ENCODE measurements at places on chromosomes 16 and 17.

GRCh38 chr17:50953518-50953830 lies 87.3 kb upstream of the TOB1 start:
- no peak for DNase-seq

- no peak for DNase-seq
These were observed 27.7 kb upstream of the CBX4 start for GRCh38 chr17:79866791-79867518.

DNA sequence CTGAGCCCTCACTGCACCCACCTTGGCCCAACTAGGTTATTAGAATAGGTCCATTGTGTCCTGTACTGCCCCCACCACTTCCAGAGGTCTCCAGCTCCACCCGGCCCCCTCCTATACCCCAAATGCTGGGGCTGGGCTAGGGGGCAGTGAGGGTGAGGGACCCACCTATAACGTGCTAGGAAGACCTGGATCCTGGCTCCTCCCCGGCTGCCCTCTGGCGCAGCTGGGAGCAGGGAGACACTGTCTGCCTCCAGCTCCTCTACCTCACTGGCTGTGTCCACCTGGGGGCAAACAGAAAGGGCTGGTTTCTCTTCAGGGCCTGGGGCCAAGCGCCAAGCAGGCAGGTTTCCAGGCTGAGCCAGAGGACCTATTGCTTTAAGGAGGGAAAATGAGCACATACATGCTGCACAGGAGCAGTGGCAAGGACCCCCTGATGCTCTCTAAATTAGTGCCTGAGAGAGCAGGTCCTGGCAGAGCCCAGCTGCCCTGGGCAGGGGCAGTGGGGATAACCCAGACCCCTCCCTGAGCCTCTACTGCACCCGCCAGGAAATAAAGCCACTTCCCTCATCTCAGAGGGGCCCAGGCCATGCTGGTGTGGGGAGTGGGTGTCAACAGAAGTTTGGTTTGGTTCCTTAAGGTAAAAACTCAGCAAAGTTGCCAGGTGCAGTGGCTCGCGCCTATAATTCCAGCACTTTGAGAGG lies 12.2 kb downstream of the TSPOAP1 start:
- DNase-seq, result no peak

DNA sequence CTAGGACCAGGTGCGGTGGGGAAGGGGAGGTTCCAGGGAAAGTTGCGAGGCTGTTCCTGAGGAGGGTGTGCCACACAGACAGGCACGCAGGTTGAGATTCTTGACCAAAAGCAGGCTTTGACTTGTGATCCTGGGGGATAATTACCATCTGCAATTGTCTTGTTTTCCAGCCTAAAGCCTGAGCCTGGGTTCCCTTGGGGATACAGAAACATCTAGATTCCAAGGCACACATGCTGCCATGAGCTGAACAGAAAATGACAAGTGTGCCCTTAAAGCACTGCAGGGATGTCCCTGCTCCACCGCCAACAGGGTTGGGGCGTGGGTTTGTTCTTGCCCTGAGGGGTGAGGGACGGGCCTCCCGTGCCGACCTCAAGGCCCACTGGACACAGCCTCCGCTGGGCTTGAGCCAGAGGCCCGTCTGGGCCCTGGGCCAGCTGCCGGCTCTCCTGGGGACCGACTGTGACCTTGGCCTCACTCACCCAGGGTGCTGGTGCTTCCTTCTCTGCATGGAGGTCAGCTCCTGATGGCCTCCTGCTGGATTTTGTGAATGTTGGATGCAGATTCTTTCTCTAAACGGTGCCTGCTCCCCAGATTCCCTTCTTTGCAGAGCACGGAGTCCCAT lies 14.0 kb downstream of the CA5A start:
- peak; percentile 31 for DNase-seq

DNA sequence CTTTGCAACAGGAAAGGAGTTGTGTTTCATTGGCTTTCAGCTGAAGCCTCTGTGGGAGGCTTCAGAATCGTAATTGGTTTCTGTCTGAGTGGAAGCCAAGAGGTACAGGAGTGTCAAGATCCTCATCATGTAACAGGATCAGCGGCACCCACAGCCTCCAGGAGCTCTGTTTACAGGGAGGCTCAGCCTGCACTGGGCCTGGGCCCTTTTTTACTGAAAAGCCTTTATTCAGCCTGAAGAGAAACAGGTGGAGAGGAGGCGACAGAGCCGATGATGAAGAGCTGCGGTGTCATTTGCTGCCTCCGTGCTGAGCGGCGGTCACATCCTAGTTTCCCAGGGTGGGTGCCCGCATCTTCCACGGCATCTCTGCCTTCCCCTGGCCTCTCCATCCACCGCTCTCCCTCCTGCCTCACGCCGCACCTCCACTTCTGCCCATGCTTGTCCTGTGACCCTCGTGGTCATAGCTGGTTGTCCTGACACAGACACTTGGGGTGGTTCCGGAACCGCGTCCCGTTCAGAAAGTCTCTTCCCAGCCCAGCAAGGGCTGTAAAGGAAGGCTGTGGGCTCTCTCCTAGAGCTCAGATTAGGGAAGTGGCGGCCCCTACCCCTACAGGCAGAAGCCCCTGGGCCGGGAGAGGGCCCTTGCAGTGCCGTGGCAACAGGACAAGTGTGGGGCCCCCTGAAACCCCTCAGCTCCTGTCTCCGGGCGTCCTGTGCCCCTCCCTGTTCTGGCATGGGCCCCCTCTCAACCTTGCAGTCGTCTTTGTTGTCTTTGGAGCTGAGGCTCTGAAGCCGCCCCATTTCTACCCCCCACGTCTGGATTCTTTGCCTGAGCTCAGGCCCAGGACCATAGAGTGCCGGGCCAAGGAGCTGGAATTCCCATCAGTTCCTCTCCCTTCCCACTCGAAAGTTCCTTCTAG lies 53.9 kb upstream of the CHMP6 start:
- no peak for DNase-seq

GRCh38 chr17:75191584-75191983 lies 8.8 kb upstream of the SUMO2 start:
- DNase-seq, result no peak

All from iPS-NIHi11 (cell line).